ENCODE measurements at places on chromosomes 7 and 10.

DNA sequence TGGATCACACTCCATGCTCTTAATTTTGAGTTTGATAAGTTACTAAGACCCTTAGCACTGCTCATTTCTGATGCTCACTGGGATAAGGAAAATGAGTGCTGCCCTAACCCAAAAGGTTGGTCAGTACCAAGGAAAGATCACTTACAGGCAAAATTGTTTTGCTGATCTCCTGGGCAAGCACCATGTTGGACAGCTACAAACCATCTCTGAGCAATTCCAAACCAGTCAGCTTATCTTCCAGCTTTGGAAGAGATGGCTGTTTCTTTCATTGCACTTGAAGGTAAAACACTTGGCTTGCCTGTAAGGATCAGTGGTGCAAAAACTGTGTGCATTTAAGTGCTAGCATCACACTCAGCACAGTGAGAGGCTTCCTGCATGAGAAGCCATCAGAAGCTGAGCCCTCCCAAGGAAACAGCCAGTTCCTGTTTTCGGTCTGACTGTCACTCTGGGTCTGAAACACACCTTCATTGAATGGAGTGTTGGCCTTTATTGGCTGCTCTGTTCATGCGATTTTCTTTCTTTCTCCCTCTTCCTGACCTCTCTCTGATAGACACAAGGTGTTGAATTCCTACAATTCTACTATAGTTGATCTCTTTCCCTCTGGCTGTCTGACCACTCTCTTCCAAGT is 126.4 kb upstream of the GHITM start:
- DNase-seq = no peak

GRCh38 chr7:155380976-155381851 is 76.7 kb upstream of the EN2 start:
- no peak for DNase-seq

DNA sequence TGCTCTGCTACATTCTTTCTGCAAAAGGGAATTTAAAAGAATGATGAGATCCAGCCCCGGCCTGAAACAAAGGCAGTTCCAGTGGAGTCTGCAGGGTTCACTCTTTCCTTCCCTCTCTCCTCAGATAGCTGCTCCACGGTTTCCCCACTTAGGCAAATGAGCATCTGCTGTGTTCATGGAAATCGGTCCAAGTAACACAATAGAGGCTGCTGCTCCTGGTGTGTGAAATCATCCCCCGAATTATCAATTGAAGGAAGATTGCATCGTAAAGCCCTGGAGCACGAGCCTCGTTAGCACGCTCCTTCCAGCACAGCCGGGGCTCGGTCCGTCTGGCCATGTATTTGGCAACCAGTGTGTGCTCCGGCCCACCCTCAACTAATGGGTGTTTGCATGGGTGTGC is 108.3 kb upstream of the DPP6 start:
- DNase-seq = no peak

DNA sequence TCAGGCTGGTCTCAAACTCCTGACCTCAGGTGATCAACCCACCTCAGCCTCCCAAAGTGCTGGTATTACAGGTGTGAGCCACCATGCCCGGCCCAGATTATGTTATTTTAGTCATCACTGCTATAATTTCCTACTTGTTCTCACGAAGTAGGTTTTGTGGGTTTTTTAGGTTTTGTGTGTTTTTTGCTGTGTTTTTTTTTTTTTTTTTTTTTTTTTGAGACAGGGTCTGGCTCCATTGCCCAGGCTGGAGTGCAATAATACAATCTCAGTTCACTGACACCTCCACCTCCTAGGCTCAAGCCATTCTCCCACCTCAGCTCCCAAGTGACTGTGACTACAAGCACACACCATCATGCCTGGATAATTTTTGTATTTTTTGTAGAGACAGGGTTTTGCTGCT is 20.9 kb upstream of the ANAPC16 start:
- DNase-seq = no peak

- peak; percentile 10 for DNase-seq
These were observed 24.8 kb downstream of the AGAP3 start for GRCh38 chr7:151110941-151111645.

GRCh38 chr7:129285111-129285510 is 60.3 kb downstream of the AHCYL2 start:
- no peak for DNase-seq

- DNase-seq = no peak
These were observed 310.3 kb upstream of the ZNF32 start for GRCh38 chr10:43958964-43959363.

GRCh38 chr10:49184642-49185111 is 3.5 kb downstream of the TMEM273 start:
- no peak for DNase-seq

- no peak for DNase-seq
These were observed 174.3 kb upstream of the RNF32 start for GRCh38 chr7:156466272-156466671.

GRCh38 chr10:112286837-112287818 is 3.9 kb downstream of the TECTB start:
- DNase-seq = no peak

DNA sequence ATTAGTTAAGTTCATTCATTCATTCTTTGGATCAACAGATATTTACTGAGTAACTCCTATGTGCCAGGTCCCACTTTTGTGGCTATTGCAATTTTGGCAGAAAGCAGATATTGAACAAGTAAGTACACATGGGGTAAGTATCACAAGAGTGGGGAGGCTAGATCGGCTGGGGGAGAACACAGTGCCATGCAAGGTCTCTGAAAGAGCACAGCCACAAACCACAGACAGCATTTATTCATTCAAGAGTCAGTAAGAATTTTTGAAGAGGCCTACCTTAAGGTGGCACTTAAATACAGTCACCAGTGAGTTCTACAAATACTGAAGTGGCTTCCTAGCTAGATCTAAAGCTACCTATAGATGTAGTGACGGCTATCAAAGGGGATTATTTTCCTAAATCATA is 304.2 kb downstream of the RNLS start:
- no peak for DNase-seq

- DNase-seq = no peak
These were observed 33.6 kb upstream of the BTBD16 start for GRCh38 chr10:122237331-122237990.

DNA sequence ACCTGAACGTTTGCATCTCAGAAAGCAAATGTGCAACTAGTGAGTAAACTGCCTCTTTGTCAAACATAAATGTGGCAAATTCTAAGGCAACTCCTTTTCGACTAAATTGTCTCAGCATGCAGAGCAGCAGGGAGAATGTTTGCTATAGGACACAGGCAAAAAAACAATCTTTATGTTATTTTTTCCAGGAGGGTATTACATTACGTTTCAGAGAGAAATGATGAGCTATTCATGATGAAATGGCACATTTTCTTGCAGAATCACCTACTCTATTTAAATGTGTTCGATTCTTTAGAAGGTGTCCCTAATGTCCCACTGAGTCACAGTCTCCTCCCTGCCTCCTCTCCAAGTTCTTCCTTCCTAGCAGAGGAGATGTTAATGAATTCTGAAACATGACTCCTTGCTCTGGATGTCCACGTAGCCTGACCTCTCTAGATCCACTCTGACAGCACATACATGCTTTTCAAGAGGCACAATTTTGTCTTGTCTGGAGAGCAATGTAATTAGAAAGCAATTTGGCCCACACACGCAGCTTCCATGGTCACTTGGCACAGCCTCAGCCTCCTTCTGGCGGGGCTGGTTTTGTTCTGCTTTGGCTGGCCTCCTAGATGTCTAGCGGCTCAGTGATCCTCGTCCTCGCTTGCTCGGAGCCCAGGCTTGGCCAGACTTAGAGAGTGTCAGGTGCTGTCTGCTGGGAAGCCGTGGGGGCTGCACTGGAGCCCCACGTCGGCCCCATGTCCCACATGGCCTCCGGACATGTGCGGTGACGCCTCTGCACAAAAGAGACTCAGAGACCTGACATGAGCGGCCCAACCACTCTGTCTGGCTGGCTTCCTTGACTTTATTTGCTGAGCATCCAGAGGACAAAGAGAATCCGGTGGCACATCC is 125.7 kb upstream of the ZNF438 start:
- DNase-seq = peak; percentile 67

DNA sequence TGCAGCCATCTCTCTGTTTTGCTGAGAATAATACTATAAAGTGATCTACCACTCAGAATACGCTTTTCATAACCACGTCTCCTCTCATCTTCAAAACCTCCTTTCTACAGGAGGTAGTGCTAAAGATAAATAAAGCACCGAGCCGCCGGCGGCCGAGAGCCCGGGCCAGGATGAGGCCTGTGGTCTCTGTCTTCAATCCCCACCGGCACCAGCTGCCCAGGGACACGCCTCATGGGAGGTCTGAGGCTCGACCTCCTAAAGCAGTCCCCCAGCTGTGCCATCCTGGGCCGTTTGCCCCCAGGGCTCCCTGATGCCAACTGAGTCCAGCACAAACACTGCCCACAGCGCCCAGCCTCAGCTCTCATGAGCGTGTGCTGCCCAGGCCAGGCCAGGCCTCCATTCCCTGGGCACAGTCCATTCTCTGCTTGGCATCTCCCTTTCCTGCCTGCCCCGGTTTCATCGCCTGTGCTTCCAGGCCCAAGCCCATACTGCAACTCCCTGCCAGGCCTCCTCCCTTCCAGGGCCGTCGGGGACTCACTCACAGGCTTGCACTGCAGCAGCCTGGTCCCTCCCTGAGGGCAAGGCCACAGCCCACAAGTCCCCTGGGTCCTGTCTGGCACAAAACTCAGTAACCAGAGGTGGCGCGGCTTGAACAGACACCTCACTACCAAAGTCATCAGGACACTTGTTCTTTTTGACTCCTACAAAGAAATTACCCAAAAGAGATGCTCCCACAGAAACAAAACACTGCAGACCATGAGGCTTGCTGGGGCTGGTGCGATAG is 2.5 kb downstream of the INTS1 start:
- DNase-seq = no peak

- DNase-seq = no peak
These were observed 399.1 kb downstream of the GATA3 start for GRCh38 chr10:8453587-8453986.

DNA sequence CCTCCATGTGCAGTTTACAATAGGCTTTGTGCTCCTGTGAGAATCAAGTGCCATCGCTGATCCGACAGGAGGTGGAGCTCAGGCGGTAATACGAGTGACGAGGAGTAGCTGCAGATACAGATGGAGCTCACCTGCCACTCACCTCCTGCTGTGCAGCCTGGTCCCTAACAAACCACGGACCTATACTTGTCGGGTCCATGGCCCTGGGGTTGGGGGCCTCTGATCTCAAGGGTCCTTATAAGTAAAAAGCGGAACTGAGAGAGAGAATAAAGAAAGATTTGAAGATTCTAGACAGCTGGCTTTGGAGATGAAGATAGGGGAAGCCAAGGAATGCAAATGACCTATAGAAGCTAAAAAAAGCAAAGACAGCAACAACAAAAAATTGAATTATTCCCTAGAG is 130.6 kb downstream of the PLXDC2 start:
- no peak for DNase-seq

DNA sequence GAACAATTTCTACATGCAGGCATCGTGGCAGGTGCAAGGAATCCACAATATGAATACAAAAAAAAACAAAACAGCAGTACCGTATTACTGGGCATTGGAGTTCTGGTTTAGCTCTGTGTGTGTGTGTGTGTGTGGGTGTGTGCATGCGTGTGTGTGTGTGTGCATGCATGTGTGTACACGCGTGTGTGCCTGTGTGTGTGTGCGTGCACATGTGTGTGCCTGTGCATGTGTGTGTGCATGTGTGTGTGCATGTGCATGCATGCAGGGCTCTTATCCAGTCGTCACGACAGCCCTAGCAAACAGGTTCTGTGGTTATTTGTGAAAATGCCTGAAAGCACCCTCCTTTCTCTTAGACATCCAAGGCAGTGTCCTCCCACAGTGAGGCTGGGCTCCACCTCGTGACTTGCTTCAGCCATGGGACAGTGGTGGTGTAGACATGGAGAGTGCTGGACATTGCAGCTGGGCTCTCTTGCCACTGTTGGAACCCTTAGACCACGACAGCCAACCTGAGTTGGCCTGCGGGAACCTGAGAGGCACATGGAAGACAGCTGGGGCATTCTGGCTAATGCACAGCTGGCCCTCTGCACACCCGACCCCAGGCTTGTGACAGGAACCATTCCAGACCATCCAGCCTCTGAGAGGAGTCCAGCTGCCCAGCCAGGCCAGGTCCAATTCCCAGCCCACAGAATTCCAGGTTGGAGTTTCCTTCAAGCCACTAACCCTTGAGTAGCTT is 173.4 kb upstream of the SHH start:
- no peak for DNase-seq

- DNase-seq = no peak
These were observed 1.2 kb downstream of the YWHAG start for GRCh38 chr7:76357475-76358010.

GRCh38 chr10:44966129-44966815 is 6.7 kb downstream of the RASSF4 start:
- no peak for DNase-seq

DNA sequence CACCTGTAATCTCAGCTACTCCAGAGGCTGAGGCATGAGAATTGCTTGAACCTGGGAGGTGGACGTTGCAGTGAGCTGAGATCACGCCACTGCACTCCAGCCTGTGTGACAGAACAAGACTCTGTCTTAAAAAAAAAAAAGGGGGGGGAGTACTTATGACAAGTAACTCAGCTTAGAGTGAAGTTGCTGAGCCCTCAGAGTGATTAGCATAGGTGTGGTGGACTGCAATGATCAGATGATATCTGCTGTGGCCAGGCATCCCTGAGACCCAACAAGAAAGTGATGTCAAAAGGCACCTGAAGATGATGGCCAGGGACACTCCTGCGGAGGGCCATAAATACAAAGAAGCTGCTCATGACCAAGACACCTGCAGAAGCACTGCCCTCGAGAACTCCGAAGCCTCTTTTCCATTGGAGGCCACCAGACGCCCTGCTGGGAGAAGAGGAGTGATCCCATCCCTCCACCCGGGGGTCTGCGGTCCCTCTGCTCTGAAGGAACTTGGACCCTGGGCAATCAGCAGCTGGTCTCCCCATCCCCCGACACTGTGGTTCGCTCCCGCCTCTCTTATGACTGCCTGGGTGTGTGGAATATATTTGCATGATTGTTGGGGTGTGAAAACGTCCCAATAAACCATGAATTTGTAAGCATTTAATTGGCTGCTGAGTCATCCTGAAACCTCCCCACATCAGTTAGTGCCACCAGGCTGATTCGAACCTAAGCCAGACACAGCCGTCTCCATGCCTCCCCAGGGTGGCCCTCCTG is 46.0 kb downstream of the RASGEF1A start:
- no peak for DNase-seq

- DNase-seq = no peak
These were observed 203.9 kb downstream of the TEX36 start for GRCh38 chr10:125479059-125479458.

GRCh38 chr10:73439605-73440312 is 6.4 kb upstream of the MSS51 start:
- DNase-seq = no peak

GRCh38 chr7:84647797-84648757 is 453.5 kb upstream of the SEMA3A start:
- DNase-seq = no peak

GRCh38 chr10:84842593-84842992 is 514.2 kb downstream of the CCSER2 start:
- no peak for DNase-seq

DNA sequence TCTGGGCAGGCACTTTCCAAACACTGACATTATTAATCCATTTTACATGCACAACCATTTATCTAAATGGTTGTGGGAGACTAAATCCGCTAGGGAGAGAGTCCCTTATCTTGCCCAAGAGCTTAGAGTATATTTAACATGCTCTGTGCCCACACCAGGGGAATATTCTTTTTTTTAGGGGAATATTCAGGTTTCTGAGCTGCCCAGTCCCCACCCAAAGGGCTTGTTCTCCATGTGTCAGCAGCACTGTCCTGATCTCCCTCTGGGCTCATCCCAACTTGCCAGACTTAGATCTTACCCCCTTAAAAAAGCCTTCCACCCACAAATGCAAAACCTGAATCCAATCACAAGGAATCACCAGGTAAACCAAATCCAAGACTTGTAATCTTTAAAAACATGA is 132.1 kb downstream of the ATXN7L1 start:
- DNase-seq = no peak
